ENCODE measurements at places on chromosomes 6 and 20.

- no peak for DNase-seq
These were observed 297.4 kb downstream of the HIVEP2 start for GRCh38 chr6:142647449-142648035.

DNA sequence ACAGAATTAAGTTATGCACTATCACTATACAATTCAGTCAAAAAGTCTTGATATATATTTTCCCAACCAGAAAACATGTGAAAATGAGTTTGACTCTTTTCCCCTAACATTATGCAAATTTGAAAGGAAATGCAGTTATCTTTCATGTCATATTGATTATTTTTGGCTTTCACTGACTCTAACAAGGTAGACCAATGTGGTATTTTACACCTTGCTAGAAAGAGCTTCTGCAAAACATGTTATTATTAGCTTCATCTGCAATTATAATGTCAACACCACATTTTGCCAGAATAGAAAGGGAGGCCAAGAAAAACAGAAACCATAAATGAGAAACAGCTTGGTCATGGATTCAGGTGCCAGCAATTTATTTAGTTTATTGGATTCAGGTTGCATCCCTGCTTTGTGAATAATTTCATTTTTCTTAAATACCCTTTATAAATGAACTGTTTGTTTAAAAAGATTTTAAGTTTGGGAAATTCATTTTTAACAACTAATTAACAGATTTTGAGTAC lies 226.1 kb upstream of the GJE1 start:
- no peak for DNase-seq

- no peak for DNase-seq
These were observed 112.3 kb upstream of the CST7 start for GRCh38 chr20:24836661-24837299.

GRCh38 chr20:57408131-57408530 lies 16.9 kb downstream of the RBM38 start:
- DNase-seq, result no peak

GRCh38 chr6:167293088-167293589 lies 2.0 kb downstream of the UNC93A start:
- no peak for DNase-seq

DNA sequence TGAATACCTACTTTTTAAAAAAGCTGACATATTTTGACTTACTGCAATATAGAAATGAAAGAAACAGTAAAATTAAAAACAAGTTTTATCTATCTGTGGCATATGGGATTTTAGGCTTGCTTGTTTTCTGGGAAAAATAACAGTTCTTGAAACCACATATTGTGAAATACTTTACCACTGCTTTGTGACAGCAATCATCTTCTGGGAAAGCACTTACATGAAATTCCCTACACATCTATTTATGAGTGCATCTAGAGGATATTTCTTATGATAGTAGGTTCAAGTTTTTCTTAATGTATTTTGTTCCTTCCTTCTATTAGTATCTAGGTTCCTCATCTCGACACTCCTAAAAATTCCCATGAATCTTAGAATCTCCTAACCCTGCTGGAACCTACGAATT lies 75.2 kb downstream of the STXBP5 start:
- DNase-seq, result no peak

DNA sequence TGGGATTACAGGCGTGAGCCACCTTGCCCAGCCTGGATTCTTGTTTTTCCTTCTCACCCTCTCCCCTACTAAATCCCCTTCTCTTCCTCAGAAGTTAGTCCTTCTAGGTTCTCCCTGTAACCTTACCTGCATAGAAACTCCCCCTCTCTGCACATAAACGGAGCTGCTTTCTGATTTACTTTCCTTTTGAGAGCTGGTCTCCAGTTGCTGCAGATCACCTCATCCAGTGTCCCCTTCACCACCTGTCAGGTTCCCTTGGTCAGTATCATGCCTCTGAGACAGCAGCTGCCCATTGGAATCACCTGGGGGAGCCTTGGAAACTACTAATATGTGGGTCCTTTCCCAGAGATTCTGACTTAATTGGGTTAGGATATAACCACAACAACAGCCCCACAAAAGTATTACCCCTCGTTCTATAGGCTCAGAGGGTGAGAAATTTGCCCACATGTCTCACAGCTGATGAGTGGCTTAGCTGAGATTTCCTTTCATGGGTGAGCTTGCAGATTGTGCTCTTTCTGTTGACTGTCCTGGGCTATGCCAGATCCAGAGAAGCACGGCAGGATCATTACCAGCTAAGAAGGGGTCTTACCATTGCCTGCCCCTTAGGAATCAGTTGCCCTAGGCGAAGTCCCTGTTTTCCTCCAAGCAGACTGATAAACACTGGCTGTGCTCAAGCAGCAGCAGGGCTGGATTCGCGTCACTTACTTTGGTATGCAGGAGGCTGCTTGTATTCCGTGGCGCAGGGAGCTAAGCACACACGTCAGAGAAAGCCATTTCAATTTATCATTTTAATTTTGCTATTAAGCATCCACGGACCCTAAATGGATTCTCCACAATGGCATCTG lies 51.3 kb downstream of the AKAP12 start:
- DNase-seq, result no peak

DNA sequence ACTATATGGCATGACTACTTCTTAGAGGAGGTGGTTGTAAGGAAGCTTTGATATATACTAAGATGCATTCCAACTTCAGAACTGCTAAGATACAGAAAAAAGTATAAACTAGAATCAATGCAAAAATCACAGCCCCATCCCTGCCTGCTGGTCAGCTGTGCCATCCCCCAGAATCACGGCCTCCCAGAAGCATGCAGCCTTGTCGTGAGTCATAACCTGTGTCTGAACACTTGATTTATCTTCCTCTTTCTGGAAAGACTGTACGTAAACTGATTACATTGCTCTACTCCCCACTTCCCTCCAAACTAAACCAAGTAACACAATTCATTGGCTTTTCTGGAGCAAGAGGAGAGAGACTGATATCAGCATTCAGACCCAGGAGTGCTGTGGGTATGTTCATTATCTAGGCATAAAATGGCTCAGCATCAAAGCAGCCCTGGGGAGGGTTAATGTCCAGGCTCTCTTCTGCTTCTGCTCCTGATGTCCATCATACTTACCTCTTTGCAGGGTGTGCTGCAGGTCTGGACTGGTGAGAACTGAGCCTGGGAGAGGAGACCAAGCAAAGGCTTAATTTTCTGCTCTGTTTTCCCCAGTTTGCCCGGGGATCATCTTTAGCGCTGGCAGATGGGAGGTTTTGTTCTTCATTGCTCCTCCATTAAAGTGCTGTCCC lies 18.4 kb downstream of the SCP2D1 start:
- no peak for DNase-seq

DNA sequence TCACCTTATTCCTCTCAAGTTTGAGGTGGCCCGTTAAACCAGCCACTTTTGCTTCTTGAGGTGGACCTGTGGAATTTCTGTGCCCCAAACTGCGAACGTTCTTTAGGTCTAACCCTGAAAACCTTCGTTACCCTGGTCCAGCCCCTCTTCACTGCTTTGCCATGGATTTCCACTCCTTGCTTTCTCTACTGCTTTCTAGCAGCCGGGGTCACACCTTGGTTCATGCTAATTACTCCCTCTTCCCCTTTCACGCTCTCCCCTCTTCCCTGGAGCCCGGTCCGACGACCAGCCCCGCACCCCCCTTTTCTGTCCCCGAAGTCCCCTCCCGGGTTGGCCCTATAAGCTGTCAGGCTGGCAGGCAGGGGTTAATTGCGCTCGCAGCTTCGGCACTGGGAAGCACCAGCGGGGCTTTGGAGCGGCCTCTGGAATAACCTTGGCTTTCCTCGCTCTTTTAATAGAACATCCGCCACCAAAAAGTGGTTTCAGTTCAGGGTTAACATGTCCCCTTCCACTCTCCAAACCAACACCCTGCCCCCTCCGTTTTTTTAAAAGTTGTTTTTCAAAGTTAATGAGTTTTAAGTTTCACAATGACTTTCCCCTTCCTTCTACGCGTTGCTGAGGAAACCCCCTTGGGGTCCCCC lies 1.4 kb upstream of the HIVEP1 start:
- peak; percentile 32 for DNase-seq

DNA sequence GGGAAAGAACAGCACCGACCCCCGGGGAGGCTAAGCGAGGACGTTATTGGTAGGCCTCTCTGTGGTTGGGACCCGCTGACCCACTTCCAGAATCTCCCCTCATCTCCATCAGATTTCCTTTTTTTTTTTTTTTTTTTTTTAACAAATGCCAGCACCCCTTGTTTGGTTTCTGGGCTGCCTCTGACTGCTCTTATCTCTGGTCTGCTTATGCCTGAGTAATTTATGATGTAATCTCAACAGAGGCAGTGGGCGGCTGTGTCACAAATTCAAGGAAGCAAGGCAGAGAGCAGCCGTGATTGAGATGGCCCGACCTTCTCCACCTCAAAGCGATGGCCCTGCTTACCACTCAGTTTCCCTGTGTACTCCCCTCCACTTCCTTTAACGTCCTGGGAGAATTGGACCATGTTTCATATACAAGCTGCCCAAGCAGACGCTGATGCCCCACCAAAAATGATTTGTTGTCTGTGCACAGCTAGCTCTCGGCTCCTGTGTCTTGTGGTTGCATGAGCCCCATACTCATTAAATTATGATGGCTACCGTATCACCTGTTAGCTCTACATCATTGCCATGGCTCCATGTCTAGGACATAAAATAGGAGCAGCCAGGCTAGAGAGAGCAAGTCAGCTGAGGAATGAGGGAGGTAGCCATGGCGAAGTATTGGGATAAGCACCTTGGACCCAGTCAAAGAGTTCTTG lies 98.1 kb downstream of the ZNF217 start:
- DNase-seq, result no peak

GRCh38 chr6:124958759-124959354 lies 3.4 kb upstream of the RNF217 start:
- no peak for DNase-seq

GRCh38 chr6:72781624-72782023 lies 159.8 kb downstream of the KCNQ5 start:
- DNase-seq, result no peak

DNA sequence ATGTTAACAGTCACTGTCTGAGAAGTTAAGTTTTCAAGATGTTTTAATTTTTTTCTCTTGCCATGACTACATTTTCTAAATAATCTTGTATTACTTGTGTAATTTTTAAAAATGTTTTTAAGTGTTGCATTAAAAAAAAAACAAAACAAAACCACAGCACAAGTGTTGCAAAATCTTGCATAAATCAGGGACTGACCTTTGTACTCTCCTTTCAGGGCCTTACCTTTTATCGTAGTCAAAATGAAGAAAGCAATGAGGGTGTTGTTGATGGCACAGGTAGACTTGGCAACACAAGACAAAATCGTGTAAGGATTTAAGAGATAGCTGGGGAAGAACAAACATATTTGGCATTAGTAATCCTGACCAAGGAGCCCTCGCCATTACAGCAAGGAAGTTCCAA lies 42.5 kb downstream of the PIGU start:
- DNase-seq, result no peak

GRCh38 chr6:52392944-52393343 lies 27.2 kb upstream of the EFHC1 start:
- DNase-seq, result no peak

GRCh38 chr20:1313236-1313964 lies 15.5 kb downstream of the SDCBP2 start:
- DNase-seq, result peak; percentile 61

GRCh38 chr6:5120011-5120410 lies 34.9 kb downstream of the PPP1R3G start:
- DNase-seq, result no peak

DNA sequence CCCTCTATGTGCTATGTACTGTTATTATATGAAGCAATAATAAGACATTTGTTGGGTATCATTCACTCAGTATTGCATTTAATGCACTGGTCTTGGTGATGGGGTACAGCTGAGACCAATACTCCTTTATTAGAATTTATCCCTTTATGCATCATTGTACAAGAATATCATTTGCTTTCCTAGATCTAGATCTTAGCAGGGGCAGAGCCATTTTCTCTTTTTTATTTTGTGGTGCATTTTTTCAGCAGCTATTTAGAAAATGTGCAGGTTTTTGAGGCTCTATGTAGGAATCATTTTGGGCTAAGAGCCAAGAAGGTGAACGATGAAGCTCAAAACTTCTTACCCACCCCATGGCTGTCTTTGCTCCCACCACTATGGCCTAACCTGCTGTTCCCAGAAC lies 114.2 kb downstream of the OR2B2 start:
- DNase-seq, result no peak

- DNase-seq, result no peak
These were observed 43.8 kb downstream of the MAP3K4 start for GRCh38 chr6:161035182-161035980.

DNA sequence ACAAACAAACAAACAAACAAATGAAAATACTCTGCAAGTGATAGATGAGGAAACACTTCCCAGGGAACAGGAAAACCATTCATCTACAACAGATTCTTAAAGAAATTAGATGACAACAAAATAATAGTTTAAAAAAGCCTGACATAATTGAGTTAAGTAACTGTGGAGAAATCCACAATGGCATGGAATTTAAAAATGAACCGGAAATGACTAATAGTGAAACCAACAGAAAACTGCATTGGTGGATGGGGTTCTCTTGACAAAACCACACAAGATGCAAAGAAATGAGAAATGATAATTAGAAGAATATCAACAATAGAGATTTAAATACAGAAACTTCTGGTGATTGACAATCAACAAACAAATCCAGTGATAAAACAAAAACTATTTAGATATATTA lies 785.6 kb downstream of the QKI start:
- no peak for DNase-seq

GRCh38 chr20:32536851-32537656 lies 48.1 kb downstream of the NOL4L start:
- DNase-seq, result no peak

DNA sequence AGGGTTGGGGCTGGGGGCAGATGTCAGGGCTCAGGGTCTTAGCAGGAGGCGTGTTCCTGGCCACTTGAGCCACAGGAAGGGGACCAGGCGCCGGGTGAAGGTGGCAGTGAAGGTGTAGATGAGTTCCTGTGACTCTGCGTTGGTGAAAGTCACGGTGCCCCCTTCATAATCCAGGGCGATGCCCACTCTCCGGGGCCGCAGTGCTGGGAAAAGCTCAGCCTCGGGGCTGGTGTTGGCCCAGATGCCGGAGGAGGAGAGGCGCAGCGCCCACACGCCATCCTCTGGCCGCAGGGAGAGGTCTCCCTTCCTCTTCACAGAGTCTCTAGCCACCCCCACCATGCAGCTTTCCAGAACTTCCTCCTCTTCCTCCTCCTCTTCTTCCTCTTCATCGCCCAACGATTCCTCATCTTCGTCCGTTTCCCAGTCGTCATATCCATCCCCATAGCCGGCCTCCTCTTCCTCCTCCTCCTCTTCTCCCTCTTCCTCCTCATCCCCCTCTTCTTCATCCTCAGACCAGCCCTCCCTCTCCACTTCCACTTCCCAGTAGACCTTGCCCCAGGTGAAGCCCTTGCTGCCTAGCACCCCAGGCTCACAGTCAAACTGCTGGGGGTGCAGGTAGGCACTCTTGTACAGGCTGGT lies 22.6 kb downstream of the TRIM15 start:
- DNase-seq, result no peak

- DNase-seq, result no peak
These were observed 5.3 kb upstream of the PCK1 start for GRCh38 chr20:57555457-57556184.

- DNase-seq, result no peak
These were observed 417.3 kb downstream of the LMBRD1 start for GRCh38 chr6:69379518-69379917.
